ENCODE measurements at places on chromosomes 11 and 22.

- no peak for DNase-seq
Observed at GRCh38 chr11:11662578-11662977, 40.8 kb upstream of the GALNT18 start.

DNA sequence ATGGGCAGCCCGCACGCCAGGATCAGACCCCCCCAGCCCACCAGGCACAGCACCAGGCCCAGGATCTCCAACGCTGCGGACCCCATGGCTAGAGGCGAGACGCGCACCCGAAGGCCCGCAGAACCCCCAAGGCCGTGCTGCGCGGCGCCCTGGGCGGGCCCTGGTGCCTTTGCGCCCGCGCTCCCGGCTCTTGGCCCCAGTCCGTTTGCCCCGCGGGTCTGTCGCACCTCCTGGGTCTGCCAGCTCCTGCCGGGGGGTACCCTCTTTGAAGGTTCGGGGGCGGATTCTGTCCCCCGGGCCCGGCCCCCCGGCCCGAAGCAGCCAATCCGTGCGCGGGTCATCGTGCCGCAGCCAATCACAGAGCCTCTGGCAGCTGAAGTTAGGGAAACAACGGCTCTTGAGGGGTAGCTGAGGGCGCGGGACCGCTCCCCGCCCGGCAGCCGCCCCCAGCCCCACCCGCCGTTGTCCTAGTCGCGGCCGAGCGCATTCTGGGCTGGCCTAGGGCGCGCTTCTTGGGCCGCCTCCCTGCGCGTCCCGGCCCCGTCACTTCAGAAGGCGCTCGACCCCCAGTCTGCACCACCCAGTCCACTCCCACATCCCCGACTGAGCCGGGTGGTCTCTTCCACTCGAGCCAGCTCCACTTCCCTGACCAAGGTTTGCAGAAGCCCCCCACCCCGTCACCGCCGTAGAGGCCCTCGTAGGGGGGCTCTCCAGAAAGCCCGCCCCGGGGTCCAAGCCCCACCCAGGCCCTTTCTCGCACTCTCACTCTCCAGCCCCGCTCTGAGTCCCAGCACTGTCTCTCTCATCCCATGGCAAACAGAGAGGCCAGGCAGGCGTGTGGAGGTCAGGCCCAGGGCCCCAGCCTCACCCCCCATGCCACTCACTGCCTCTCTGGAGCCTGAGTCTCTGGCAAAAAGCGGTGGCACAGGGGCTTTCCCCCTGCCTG is at the start of gene CLDN5:
TSS of gene CLDN5 (minus strand) at position 241 of the 946 bp plus-strand sequence. CDS start at position 86, 155 bp downstream.
- DNase-seq = no peak

DNA sequence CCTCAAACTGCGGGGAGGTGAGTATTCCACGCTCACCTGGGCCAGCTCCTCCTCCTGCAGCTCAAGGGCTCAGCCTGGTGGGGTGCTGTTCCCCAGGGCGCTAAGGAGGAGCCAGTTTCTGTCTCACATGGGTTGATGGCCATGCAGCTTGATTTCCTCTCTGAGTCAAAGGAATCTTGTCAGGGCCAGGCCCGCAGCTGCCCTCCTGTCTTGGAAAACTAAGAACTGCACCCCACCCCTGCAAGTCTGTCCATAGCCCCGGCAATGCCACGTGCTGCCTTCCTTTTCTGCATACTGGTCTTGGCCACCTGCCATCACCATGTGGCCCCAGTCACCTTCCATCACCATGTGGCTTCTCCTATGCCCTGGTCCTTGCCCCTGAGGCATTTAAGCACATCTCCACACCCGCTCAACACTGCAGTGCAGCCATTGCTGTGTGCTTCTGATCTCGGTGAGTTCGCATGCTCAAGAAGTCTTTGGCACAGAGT is 35.2 kb upstream of the CLDN5 start:
- no peak for DNase-seq

DNA sequence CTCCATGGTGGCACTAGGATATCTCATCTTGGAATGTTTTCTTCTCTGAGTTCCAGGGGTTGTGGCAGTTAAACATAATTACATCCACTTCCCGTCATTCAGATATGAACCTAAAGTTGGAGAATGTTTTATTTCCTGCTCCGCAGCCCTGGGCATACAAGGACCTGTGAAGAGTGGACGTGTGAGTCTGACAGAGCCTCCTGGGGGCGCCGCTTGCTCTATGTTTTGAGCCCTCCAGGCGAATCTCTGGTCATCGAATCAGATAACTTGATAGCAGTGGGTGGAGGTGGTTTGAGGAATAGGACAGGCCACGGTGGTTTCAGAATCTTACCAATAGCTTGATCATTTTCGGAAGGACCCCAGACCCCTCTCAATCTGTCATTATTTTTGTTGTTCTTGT is 174.2 kb downstream of the NTM start:
- DNase-seq = no peak

DNA sequence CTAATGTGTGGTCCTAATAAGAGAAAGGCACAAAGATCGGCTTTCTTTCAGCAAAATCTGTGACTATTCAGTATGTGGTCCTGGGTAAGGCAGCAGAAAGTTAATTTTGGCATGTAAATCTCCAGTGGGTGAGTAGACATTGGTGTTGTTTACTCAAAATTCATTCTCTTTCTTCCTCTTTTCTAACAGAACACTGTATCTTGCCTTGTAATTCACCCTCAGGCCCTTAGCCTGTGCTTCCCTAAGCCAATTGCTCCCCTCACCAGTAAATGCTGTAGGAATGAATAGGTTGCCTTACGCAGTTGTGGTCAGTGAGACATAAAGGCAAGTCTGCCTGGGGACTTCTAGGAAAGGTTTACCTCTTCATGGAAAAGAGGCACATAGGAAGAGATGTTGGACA is 49.9 kb upstream of the PDE3B start:
- no peak for DNase-seq
